ENCODE measurements at places on chromosomes 16 and 17.

GRCh38 chr17:20094777-20095176 is 85.6 kb downstream of the SPECC1 start:
- DNase-seq, result no peak

DNA sequence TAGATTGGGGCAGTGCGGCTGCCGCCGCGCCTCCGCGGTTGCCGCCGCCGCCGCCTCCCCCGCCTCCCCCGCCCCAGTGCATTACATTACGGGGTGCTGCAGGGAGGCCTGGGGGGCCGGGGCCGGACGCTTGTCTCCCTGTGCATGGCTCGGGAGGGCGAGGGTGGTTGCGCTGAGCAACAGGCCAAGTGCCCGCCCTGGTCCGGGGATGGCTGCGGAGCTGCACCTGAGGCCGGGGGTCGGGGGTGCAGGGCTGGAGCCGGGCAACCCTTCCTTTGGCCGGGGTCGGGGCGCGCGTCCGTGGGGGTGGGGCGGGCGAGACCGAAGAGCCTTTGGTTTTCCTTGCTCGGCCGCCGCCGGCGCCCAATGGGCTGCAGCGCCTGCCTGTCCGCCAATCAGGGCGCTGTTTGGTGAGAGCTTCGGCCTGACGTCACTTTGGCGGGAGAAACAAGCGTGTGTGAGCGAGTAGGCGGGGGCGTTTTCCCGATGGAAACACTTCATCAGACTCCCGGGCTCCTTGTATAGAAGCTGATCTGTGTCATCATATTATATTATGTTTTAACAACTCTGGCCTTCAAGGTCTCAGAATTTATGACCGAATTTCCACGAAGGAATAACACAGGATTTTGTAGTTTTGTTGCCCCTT is 941 bp upstream of the FBXL20 start:
- DNase-seq, result peak; percentile 78

DNA sequence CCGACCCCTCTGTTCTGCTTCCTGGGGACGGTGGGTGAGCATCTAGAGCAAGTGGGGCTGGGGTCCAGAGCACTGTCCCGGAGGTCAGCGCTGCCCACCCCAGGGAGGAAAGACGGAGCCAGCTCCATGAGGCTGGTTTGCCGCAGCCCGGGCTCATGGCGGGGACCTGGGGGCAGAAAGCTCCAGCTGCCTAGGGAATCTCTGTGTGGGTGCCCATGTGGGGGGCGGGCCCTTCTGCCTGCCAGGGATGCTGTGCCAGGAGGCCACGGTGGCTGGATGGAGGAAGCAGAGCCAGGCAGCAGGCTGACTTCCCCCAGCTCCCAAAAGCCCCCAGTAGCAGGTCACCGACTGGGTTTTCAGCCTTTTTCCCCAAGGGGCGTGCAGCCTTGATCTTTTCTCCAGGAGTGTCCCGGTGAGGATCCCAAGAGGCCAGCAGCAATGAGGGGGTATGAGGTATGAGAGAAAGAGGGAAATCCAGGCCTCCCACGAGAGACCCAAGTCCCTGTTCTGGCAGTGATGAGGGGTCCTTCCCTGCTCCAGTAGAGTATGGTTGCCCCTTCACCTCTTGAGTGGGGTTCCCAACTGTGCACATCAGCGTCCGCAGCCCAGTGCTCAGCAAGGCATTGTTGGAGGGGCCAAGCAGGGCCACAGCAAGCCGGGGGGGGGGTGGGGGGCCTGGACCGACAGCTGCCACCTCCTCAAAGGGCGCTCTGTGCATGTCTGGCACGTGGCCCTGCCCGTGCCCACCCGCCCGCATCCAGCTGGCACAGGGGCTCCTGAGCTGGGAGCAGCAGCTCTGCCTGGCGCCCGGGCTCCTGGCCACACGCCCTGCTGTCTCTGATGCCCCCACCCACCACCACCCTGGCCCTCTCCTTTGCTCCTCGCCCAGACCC is 15.6 kb upstream of the BCAR1 start:
- no peak for DNase-seq

DNA sequence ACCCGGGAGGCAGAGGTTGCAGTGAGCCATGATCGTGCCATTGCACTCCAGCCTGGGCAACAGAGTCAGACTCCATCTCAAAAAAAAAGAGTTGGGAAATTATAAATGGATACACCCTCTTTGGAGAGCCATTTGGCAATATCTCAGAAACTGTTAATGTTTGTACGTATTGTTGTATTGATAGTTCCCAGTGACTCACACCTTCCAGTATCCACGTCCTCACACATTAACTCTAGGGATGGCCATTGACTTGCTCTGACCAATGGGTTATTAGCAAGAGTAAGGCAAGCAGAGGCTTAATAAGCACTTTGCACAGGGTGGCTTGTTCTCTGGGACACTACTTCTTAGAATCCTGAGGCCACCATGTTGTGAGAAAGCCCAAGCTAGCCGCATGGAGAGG is 107.6 kb upstream of the LHX1 start:
- DNase-seq, result no peak

- peak; percentile 26 for DNase-seq
Measured at GRCh38 chr16:21103941-21104860, 46.4 kb downstream of the DNAH3 start.

DNA sequence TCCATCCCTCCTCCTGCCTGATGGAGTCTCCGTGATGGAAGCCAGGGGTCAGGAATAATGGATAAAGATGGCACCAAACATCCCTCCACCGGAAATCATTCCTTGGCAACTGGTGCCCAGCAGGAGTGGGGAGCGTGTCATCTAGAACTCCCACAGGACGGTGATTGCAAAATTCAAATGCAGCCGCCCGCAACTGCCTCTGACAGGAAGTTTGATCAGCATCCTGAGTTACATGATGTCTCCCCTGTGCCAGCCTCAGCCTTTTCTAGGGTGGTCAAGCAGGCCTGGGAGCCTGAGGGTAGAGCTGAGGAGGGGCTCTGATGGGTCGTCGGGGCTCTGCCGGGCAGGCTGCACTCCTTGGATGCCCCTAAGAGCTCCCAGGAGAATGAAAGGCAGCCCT is 52.8 kb downstream of the GSG1L start:
- no peak for DNase-seq

GRCh38 chr17:16007439-16007838 is 7.8 kb downstream of the TTC19 start:
- no peak for DNase-seq
